ENCODE measurements at places on chromosomes 6 and 20. TPM values are rescaled to one million over a fixed set of nuclear protein-coding genes. Genes with fewer than 3 reads are reported as not detected.
A peak's percentile ranks its signal among the peaks of the same experiment; 100 is the strongest.

DNA sequence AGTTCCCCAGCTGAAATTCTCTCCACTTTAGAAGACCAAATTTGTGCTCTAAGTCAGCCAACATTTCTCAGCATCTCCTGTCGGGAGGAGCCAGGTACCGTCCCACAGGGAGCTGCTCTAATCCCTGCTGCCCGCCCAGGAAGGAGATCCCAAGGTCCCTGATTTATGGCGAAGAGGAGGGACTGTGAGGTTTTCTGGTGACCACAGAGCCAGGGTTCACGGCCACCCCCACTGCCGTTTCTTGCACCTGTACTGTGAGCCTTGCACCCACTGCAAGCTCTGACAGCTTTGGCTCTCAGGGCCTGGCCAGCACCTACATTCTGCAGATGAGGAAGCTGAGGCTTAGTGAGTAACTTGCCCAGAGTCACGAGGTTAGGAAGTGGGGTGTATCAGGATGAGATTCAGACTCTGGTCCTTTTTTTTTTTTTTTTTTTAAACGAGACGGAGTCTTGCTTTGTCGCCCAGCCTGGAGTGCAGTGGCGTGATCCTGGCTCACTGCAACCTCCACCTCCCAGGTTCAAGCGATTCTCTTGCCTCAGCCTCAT lies 34.9 kb downstream of the FOXC1 start:
- no peak overlapping the region for H3K27ac ChIP-seq
- H3K4me3 ChIP-seq: no peak overlapping the region
- H3K27me3 ChIP-seq: no peaks in the 10 kb centered on the region
- H3K4me1 ChIP-seq: peaks cover 3% of the 10 kb centered on the region
- H3K36me3 ChIP-seq: no peaks in the 10 kb centered on the region

GRCh38 chr6:15839969-15840541 lies 177.2 kb upstream of the DTNBP1 start:
- no peaks in the 10 kb centered on the region for H3K27me3 ChIP-seq
- H3K36me3 ChIP-seq: no peaks in the 10 kb centered on the region
- H3K27ac ChIP-seq: no peak overlapping the region
- H3K4me1 ChIP-seq: no peaks in the 10 kb centered on the region
- no peak for DNase-seq
- no peak overlapping the region for H3K4me3 ChIP-seq

Gene TTLL9
- 0.56 TPM for total RNA-seq

- H3K4me1 ChIP-seq: peaks cover 14% of the 10 kb centered on the region
- H3K27ac ChIP-seq: no peak overlapping the region
- H3K4me3 ChIP-seq: no peak overlapping the region
- no peaks in the 10 kb centered on the region for H3K27me3 ChIP-seq
- no peak for DNase-seq
- H3K36me3 ChIP-seq: no peaks in the 10 kb centered on the region
Measured at GRCh38 chr20:47790580-47790965, 5.3 kb upstream of the SULF2 start.

Gene KHDC1L
- total RNA-seq: not detected

- H3K27ac ChIP-seq: no peak overlapping the region
- H3K27me3 ChIP-seq: no peaks in the 10 kb centered on the region
- H3K4me1 ChIP-seq: no peaks in the 10 kb centered on the region
- no peak overlapping the region for H3K4me3 ChIP-seq
- DNase-seq: peak; percentile 55
Measured at GRCh38 chr6:73558624-73559398, 38.0 kb upstream of the EEF1A1 start.

Gene ASIP
- not detected for total RNA-seq

GRCh38 chr6:49468042-49468441 lies 4.9 kb downstream of the CENPQ start:
- no peak overlapping the region for H3K27ac ChIP-seq
- DNase-seq: no peak

- no peak for DNase-seq
- H3K4me1 ChIP-seq: no peaks in the 10 kb centered on the region
- no peaks in the 10 kb centered on the region for H3K27me3 ChIP-seq
- H3K4me3 ChIP-seq: no peak overlapping the region
Measured at GRCh38 chr20:12554426-12554825, 454.3 kb upstream of the SPTLC3 start.

DNA sequence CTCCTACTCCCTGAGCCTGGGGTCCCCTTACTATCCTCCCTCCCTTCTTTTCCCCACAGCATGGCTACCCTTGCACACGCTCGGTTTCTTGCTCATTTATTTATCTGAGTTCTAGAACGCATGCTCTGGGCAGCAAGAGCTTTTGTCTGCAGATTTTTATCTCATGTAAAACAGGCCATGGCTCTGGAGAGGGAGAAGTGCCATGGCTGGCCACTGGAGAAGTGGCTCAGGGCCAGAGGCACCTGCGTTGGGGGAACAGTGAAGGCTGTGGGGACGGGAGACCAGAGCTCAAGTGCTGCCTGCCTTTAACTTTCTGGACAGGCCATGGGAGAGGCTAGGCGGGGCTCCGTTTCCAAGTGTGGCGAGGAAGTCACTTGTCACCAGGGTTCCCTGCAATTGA lies 177.7 kb upstream of the SULF2 start:
- H3K27me3 ChIP-seq: no peaks in the 10 kb centered on the region
- no peaks in the 10 kb centered on the region for H3K4me1 ChIP-seq
- H3K36me3 ChIP-seq: no peaks in the 10 kb centered on the region
- no peak for DNase-seq
- H3K27ac ChIP-seq: no peak overlapping the region

Gene PTGIS
- total RNA-seq: 14.8 TPM

GRCh38 chr6:93932175-93932574 lies 512.8 kb upstream of the EPHA7 start:
- H3K27me3 ChIP-seq: no peaks in the 10 kb centered on the region
- H3K4me1 ChIP-seq: no peaks in the 10 kb centered on the region
- H3K4me3 ChIP-seq: no peak overlapping the region
- no peak for DNase-seq
- no peak overlapping the region for H3K27ac ChIP-seq

DNA sequence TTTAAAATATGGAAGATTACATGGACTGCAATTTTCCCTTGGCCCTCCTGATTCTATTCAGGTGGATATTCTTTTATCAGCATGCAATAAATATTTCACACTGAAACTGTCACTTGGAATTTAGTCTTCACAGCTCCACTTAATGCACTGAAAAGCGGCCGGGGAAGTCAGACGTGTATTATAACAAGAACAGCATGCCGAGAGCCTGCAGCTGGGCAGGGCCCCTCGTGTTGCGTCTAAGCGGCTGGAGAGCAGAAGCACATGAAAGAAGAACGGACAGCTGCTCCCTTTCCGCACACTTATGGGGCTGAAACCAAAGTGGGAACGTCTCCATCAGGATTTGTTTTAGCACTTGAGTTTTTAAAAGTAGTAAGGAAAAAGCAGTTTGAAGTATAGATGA lies 57.2 kb downstream of the LYRM4 start:
- H3K27me3 ChIP-seq: no peaks in the 10 kb centered on the region
- no peak overlapping the region for H3K27ac ChIP-seq
- H3K4me3 ChIP-seq: no peak overlapping the region
- no peaks in the 10 kb centered on the region for H3K36me3 ChIP-seq
- no peak for DNase-seq

All from endodermal cell (in vitro differentiated cells).